Colonic mucosa (tissue), 4 donors: ENCODE measurements at places on chromosomes 6 and 20. TPM values are rescaled to one million over a fixed set of nuclear protein-coding genes. Genes with fewer than 3 reads are reported as not detected.

The ISM1 gene
- 0.42 TPM for total RNA-seq

The DNAH8 gene
- total RNA-seq: not detected

The C20orf173 gene
- total RNA-seq: not detected

The OOEP gene
- total RNA-seq: not detected

The SGK1 gene
- total RNA-seq: 12.0 TPM

The GABRR1 gene
- not detected for total RNA-seq

The TAGAP gene
- 1.1 TPM for total RNA-seq

The GPX5 gene
- total RNA-seq: not detected

The C4A gene
- total RNA-seq: 23.4 TPM

The RIPOR3 gene
- 2.9 TPM for total RNA-seq

The NUS1 gene
- total RNA-seq: 33.5 TPM

The RHAG gene
- not detected for total RNA-seq

The PPDPF gene
- 561 TPM for total RNA-seq

The KCNQ5 gene
- 0.56 TPM for total RNA-seq

The COL19A1 gene
- 0.56 TPM for total RNA-seq

The SMIM28 gene
- 0.29 TPM for total RNA-seq

The BPHL gene
- total RNA-seq: 13.4 TPM

The KHDC3L gene
- not detected for total RNA-seq

The NTSR1 gene
- total RNA-seq: 0.05 TPM

The DEF6 gene
- 8.1 TPM for total RNA-seq

The TNFAIP3 gene
- total RNA-seq: 18.1 TPM

The CUTA gene
- 172 TPM for total RNA-seq

The APCDD1L gene
- total RNA-seq: 1.0 TPM

The SLC12A5 gene
- not detected for total RNA-seq
